ENCODE measurements at places on chromosomes 16 and 17.

- peak; percentile 44 for DNase-seq
Measured at GRCh38 chr17:3935140-3935542, 18.9 kb upstream of the P2RX1 start.

DNA sequence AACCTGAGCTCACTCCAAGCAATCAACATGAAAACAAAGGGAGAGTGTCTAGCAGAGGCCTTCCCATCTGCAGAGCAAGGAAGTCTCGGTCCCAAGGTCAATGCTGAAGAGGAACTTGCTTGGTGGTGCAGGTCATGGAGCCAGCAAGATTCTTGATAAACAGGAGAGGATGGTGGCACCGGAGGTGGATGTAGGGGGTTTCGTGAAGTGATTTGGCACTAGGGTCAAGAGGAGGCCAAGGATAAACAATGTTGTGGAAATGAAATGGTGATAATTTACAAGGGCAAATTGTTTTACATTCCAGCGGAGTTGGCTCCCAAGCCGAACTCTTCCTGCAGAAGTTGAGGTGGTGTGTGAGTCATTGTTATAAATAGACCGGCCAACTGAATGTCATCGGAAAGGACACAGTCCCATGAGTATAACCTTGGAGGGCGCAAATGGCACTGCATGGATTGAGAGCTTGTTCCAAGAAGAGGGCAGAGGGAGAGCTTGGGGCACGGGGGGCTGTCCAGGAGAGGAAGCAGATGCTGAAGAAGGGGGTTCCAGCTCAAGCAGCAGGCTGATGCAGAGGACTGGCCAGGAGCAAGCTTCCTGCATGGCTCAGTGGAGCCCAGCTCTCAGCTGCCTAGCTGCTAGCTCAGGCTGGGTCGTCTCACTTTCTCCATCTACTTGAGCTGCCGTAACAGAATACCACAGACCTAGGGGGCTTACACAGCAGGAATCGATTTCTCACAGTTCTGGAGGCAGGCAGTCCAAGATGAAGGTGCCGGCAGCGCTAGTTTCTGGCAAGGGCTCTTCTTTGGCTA, 136.6 kb downstream of the COPRS start:
- no peak for DNase-seq

DNA sequence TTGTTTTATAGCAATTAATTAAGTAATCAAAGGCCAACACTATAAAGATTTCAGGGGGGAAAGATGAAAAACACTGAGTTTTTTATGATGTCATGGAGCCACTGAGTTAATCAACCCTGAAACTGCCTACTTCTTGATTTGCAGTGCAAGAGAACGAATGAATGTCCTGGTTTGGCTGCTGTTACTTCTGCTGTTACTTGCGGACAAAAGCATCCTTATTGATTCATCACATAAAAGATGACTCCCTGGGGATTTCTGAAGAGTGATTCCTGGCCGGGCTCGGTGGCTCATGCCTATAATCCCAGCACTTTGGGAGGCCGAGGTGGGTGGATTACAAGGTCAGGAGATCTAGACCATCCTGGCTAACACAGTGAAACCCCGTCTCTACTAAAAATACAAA, 10.9 kb upstream of the SPNS3 start:
- DNase-seq: no peak

GRCh38 chr17:16286009-16286946, 67.0 kb downstream of the CENPV start:
- peak; percentile 82 for DNase-seq

DNA sequence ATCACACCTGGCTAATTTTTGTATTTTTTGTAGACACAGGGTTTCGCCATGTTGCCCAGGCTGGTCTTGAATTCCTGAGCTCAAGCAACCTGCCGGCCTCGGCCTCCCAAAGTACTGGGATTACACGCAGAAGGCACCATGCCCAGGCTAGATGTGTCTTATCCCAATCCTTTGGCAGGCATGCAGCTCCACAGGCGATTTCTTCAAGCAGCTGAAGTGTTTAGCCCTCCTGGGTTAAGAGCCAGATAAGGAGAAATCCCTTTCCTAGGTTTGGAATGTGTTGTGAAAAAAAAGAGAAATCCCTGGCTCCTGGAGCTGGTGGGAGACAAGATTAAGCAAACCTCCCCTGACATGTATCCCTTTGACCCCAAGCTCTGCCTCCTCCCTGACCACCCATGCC, 2.1 kb upstream of the NHERF1 start:
- DNase-seq: no peak

DNA sequence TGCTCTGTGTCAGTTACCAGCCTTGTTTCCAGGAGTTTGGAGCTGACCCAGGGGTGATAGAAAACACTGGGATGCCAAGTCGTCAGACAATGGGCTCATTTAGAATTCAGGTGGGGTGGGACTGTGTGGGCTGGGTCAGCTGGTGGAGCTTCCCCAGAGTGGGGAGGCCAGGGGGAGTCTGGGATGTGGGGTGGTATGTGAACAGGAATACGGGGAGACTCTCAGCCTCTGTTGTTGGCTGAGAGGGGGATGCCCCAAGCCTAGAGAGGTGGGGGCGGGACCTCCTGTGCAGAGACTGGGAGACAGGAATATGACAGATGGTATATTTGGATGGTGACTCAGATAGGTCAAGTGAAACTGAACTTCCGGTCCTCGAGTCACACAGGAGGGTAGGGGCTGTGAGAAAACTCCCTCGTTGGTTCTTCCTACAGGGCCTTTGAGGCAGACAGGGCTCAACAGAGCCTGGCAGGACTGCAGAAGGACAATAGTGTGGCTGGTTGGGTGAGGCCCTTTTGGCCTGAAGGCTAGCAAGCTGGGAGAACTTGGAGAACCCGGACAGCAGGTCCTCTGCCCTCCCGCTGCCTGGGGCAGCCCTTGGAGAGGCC, 23.7 kb downstream of the CDH1 start:
- DNase-seq: peak; percentile 79

DNA sequence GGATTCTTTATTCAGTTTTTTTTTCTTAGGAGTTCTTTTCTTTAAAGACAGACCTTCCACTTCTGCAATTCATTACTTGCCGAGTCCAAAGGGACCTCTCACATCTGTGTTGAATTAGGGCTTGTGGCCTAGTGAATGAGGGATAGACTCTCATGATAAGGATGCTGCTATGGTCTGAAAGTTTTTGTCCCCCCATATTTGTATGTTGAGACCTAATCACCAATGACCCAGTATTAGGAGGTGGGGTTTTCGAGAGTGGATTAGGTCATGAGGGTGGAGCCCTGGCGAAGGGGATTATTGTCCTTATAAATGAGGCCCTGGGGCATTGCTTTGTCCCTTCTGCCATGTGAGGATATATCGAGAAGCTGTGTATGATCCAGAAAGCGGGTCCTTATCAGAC, 9.5 kb downstream of the KRT12 start:
- no peak for DNase-seq

DNA sequence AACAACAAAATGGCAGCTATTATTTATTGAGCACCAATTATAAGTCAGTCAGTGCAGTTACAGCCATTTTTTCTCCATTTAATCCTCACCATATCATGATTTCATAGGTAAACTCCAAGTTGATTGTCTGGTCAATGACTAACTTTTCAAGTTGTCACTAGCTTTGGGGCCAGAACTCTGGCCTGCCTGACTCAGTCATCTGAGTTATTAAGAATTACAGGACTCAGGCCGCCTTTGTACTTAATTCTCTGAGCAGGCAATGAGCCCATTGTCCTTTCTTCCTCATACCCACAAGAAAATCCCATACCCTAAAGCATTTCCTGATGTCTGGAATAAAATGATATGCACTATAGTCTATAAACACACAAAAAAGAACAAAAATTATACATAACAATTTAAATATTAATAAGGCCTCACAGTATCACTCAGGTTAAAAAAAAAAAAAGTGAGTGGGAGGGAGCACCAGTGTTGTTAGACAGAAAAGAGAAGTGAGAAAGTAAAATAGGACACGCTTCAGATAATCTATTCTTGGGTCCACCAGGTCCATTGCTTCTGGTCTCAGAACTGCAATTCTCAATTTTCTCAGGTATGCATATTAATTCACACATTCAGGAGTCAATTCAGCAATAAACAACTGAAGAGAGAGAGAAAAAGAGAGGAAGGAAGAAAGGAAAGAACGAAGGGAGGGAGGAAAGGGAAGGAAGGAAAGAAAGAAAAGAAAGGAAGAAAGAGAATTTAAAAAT, 70.2 kb downstream of the SPAG9 start:
- no peak for DNase-seq

GRCh38 chr17:64632606-64633005, 29.5 kb downstream of the SMURF2 start:
- no peak for DNase-seq

GRCh38 chr16:4378161-4378666, 6.6 kb downstream of the VASN start:
- DNase-seq: no peak

DNA sequence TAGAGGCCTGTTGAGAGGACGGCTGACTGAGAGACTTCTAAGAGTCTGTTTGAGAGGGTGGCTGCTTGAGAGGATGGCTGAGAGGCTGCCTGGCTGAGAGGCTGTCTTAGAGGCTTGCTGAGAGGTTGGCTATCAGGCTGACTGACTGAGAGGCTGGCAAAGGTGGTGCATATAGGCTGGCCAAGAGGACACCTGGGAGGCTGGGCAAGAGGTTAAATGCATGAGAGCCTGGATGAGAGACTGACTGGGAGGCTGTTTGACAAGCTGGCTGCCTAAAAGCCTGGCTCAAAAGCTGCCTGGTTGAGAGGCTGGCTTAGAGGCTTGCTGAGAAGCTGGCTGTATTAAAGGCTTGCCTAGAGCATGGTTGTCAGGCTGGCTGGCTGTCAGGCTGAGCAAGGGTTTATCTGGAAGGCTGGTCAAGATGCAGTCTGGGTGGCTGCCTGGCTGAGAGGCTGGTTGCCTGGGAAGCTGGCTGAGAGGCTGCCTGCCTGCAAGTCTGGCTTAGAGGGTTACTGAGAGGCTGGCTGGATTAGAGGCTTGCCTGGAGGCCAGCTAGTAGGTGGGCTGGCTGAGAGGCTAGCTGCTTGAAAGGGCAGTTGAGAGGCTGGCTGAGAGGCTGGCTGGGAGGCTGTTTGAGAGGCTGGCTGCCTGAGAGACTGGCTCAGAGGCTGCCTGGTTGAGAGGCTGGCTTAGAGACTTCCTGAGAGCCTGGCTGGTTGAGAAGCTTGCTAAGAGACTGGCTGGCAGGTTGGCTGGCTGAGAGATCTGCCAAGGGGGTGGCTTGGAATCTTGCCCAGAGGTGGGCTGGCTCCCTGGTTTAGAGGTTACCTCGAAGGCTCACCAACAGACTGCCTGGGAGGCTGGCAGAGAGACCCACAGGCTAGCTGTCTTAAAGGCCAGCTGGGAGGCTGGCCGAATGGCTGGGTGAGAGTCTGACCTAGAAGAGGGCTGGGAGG, 38.3 kb upstream of the ACSM2B start:
- DNase-seq: no peak

DNA sequence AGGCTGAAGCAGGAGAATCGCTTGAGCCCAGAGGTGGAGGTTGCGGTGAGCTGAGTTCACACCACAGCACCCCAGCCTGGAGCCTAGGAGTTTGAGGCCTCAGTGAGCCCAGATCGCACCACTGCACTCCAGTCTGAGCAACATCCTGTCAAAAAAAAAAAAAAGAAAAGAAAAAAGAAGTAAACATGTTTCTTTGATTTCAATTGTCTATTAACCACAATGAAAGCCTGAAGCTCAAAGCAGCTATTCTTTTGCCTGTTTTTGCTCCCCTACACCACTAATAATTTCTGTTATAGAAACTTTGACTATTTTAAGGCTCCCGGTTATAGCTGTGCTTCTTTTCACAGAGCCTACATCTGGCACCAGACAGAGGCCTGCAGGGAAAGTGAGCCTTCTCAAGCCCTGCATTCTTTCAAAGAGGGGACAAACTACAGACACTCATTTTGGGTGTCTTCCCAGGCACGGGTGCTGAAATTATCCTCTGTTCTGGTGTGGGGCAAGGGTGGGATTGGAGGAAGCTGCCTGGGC, 14.2 kb upstream of the SLC52A1 start:
- DNase-seq: no peak

- no peak for DNase-seq
Measured at GRCh38 chr17:2517539-2517938, 5.9 kb upstream of the METTL16 start.

GRCh38 chr16:680625-680945, 375 bp downstream of the STUB1 start:
- no peak for DNase-seq

DNA sequence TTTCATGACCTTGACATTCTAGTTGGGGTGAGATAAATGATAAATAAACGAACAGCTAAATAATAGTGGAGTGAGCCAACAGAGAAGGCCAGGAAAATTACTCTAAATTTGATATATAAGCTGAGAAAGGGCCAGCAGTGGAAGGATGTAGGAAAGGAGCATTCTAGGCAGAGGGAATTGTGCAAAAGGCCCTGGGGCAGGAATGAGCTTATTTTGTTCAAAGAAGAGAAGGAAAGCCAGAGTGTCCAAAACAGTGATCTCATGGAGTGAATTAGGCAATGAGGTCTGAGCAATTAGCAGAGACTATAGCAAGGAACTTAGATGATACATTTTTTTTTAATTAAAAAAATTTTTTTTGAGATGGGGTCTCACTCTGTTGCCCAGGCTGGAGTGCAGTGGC, 43.3 kb upstream of the CLEC19A start:
- no peak for DNase-seq

DNA sequence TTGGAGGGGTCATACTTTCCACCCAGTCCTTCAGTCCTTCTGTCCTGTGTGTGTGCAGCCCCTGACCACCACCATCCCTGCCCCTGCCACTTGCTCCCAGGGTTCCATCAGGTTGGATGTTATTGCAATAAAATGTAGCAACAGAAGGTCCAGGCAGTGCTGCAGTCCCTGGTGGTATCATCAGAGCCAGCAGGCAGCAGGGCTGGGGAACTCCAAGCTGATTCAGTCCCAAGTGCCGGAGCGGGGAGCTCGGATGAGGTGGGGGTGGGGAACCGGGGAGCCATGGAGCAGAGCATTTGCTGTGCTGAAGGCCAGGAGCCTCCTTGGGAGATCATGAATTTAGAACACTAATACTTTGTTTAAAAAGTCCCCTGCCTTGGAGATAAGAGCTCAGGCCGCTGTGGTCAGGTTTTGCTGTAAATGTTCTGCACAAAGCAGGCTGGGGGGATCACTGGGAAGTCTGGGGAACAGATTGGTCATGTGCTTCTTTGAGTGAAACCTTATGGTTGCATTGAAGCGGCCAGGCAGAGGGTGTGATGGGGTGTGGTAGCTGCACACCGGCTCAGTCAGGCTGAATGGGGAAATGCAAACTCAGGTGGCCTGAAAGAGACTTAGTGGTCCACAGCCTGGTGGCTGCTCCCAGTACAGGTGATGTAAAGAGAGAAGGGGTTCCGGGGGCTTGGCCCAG, 225.9 kb downstream of the SEC14L1 start:
- DNase-seq: no peak

- no peak for DNase-seq
Measured at GRCh38 chr16:24490866-24491265, 48.5 kb upstream of the RBBP6 start.

- no peak for DNase-seq
Measured at GRCh38 chr16:25157271-25157875, 45.8 kb downstream of the LCMT1 start.

GRCh38 chr17:80836971-80837481, 154.6 kb upstream of the CHMP6 start:
- no peak for DNase-seq

- no peak for DNase-seq
Measured at GRCh38 chr16:14489460-14489859, 140.6 kb downstream of the PARN start.
